ENCODE measurements at places on chromosomes 13 and 19.

GRCh38 chr19:51339313-51339686 is 2.6 kb downstream of the VSIG10L start:
- no peak for DNase-seq

DNA sequence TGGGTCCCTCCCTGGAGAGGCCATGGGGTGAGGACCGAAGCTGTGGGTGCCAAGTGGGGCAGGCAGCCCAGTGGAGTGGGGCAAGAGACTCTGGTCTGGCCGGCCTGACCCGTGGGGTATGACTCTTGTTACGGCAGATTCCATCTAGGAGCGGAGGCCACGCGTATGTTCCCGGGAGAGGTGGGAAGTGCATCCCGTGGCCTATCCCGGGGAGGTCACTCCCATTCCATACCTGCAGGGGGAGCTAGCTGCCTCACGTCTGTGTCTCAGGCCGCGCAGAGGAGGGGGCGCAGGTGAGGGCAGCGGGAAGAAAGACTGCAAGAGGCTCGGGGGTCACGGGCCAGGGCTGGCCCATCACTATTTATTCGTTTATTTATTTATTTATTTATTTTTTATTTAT is 4.9 kb downstream of the CSNK1G2 start:
- DNase-seq = no peak

DNA sequence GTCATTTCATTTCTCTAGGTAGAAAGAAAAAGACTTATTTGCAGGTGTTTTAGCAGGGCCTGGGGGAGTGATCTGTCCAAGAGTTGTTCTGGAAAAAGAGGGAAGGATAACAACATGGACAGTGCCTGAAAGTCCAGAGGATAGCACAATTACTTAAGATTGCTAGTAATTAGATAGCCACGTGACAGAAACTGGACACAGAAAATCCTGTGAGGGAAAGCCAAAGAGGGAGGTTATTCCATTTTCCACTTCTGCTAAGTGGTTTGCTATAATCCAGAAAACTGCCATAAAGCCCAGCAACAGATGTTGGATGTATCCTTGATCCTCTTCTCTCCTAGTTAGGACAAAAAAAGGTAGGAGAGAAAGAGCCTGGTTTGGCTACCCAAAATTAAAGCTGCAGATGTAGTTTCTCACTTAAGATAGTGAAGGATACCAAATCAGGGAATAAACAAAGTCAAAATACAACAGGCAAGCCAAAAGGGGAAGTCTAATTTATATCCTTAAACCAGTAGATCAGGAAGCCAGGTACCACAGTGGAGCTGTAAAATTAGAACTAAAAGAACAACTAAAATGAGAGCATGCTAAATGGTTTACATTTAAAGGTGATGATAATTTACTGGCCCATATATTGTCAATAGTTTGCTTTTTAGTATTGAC is 140.2 kb downstream of the VWA8 start:
- no peak for DNase-seq

- DNase-seq = no peak
Observed at GRCh38 chr19:41323430-41324125, 13.6 kb downstream of the CCDC97 start.

DNA sequence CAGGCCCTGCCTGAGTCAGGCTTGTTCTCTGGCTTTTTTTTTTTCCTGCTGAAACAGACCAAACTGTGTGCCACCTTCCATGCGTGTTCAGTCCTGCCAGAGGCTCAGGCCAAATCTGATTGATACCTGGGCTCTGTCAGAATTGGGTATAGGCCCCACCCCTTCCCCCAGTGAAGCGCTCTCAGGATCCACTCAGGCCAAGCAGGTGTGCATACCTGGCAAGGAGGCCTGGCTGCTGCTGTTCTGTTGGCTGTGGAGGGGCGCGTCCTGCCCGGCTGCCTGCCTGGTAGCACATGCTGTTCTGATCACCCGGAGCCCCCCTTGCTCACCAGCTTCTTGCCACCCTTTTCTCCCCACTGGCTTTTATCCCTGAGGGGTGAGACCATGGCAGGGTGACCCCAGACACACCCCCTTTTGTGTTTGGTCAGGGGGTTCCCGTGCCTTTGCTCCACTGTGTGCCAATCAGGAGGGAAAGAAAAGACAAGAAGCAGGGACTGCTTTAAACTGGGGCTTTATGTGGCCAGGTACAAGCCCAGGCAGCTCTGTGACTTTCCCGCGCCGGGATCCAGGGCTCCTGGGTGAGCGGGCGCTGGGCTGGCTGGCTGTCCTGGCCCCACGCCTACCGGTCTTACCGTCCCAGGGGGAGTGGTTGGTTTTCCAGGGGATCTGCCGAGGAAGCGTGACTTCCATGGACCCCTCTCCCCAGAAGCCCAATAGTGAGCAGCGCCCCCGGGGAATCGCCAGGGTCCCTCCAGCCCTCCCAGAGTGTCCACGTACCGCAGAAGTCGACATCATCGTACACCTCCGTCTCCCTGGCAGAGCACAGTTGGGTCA is 12.7 kb downstream of the PRAM1 start:
- no peak for DNase-seq

- DNase-seq = no peak
Observed at GRCh38 chr19:3821156-3821555, 35.0 kb upstream of the MATK start.

DNA sequence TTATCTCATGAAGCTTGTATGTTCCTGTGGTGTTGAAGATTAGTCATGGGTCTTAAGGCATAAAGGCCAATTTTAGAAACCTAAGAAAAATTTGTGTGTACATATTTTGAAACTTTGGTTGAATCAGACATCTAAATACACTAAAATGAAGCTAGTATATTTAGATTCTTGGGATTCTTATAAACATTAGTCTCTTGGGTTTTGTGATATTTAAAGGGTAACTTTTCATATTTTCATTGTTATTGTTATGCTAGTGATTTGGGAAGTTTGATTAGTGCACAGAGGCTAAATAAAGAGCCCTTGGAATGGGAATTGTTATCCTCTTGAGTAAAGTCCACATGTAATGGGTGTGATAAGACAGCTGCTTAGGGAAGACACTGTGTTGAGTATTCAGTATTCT is 24.5 kb downstream of the UBA2 start:
- DNase-seq = no peak

- no peak for DNase-seq
Observed at GRCh38 chr13:59677966-59678814, 485.5 kb downstream of the DIAPH3 start.

- no peak for DNase-seq
Observed at GRCh38 chr13:99636728-99637353, 135.6 kb downstream of the TM9SF2 start.

DNA sequence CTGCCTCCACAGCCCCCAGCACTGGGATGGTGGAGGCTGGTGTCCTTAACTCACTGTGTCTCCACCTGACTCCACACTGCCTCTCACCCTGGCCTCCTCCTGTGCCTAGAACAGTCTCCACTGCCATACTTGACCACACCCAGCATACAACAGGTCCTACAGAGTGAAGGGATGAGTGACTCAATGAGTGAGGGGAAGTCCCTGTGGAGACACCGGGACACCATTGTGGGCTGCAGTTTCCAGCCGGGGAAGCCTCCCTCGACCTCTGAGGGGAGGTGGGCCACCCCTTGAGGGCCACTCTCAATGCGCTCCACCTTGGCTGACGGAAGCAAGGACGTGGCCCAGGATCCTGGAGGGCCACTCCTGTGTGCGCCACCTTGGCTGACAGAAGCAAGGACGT is 2.8 kb upstream of the ZNF135 start:
- DNase-seq = no peak

- DNase-seq = no peak
Observed at GRCh38 chr19:54462655-54463530, 685 bp downstream of the LENG9 start.

GRCh38 chr13:98664047-98664446 is 87.1 kb upstream of the STK24 start:
- DNase-seq = no peak

Measured in NCI-H1436 treated with DMSO at 0.1 percent for 48 hours (cell line).